Heart right ventricle (tissue), 16 donors: ENCODE measurements at places on chromosomes 16 and 17. TPM values are rescaled to one million over a fixed set of nuclear protein-coding genes. Genes with fewer than 3 reads are reported as not detected.

TMEM220 gene
- 10.5 TPM for total RNA-seq

- H3K36me3 ChIP-seq, result no peaks in the 10 kb centered on the region
- H3K27ac ChIP-seq, result peak overlapping the region; percentile 92
- no peaks in the 10 kb centered on the region for H3K27me3 ChIP-seq
- DNase-seq, result peak; percentile 57
- H3K4me3 ChIP-seq, result no peak overlapping the region
Observed at GRCh38 chr17:45172541-45173286, 11.0 kb downstream of the HEXIM2 start.

GRCh38 chr17:42623732-42624596 lies 14.5 kb downstream of the TUBG1 start:
- H3K4me3 ChIP-seq, result no peak overlapping the region
- H3K27me3 ChIP-seq, result no peaks in the 10 kb centered on the region
- no peaks in the 10 kb centered on the region for H3K36me3 ChIP-seq
- peaks cover 2% of the 10 kb centered on the region for H3K4me1 ChIP-seq
- no peak overlapping the region for H3K27ac ChIP-seq

- H3K4me1 ChIP-seq, result peaks cover 31% of the 10 kb centered on the region
- peak overlapping the region; percentile 94 for H3K4me3 ChIP-seq
- H3K36me3 ChIP-seq, result no peaks in the 10 kb centered on the region
- no peaks in the 10 kb centered on the region for H3K27me3 ChIP-seq
Observed at GRCh38 chr16:14302399-14303181, 231.5 kb downstream of the MRTFB start.

- H3K27me3 ChIP-seq, result no peaks in the 10 kb centered on the region
- no peak overlapping the region for H3K4me3 ChIP-seq
- H3K27ac ChIP-seq, result peak overlapping the region; percentile 72
- peaks cover 45% of the 10 kb centered on the region for H3K4me1 ChIP-seq
- DNase-seq, result no peak
Observed at GRCh38 chr17:8359769-8360168, 16.7 kb downstream of the KRABD2 start.
